ENCODE measurements at places on chromosomes 7 and 10. TPM values are rescaled to one million over a fixed set of nuclear protein-coding genes. Genes with fewer than 3 reads are reported as not detected.

Gene WNT8B
- total RNA-seq = not detected

- DNase-seq = no peak
Observed at GRCh38 chr7:75814407-75814947, 871 bp upstream of the CCL24 start.

DNA sequence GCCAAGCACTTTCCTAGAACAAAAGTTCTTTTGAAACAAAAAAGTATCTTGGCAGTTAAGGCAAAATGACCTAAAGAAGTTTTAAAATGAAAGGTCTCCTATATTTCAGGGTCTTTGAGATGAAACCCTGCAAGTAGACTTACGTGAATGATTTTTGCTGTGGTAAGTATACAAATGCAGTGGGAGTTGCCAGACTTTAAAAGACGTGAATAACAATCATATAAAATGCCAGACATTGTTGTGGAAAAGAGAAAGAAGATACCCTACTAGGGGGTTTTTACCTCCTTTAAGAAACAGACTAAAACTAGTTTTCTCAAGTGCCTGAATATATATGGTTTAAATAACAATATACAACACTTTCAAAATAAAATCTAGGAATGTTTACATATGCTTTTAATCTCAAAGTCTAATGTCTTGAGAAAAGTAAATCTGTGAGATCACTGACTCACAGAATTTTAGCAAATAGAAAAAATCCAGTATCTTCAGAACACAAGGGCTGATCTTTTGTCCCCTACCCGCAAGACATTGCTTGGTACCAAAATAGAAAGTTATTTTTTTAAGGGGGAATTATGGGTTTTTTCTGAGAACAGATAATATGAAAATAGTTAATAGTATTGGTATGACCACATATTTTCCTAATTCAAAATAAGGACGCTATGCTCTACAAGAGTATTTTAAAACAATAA, 29.5 kb downstream of the LRRC17 start:
- DNase-seq = no peak

- no peak for DNase-seq
Observed at GRCh38 chr10:19993714-19994315, 177.6 kb downstream of the PLXDC2 start.

DNA sequence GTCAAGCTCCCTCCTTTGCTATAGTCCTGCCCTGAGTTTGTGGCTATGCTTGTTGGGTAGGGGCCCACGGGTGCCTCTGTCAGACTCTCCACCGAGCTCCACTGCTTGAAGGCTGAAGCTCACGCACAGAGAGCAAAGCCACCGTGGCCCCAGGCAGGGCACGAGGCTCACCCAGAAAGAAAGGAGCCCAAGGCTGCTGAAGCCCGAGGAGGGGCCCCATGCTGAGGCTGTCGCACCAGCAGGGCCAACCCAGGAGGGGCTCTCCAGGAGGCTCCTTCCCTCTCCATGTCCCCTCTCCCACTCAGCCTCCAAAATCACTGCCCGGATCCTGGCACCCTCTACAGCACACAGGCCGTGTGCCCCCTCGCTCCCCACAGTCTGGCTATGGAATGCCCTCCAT, 50.5 kb downstream of the YKT6 start:
- no peak for DNase-seq

Data from CD4-positive, alpha-beta T cell (primary cell).